KBM-7 (cell line): ENCODE measurements at places on chromosomes 3 and 15.

GRCh38 chr3:50138266-50139200 is 16.6 kb upstream of the SEMA3F start:
- peak; percentile 78 for DNase-seq

DNA sequence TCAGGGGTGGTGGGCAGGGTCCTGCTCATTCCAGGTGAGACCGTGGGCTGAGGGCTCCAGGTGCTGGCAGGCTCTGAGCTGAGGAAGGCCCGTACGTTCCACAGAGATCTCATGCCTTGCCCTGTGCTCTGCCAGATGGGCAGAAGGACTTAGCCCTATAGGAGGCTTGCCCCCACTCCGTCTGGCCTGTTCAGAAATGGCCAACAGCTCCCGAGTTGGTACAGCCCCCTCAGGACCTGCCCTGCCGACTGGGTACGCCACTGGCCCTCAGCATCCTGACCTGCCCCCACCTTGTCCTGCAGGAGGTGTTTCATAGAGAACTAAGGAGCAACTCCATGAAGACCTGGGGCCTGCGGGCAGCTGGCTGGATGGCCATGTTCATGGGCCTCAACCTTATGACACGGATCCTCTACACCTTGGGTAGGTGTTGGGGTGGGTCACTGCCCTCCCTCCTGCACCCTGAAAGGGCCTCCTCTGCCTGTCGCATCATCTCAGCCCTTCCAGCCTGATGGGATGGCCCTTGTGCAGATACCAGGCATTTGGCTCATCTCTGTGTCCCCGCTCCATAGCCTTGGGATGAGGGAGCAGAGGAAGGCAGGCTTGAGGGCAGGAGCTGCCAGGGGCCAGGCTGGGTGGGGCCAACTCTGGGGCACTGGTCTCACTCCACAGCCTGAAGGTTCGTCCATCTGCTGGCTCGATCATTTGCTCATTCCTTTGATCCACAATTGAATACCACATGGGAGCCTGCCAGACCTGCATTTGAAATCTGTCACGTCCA is 14.2 kb downstream of the TMEM43 start:
- no peak for DNase-seq

DNA sequence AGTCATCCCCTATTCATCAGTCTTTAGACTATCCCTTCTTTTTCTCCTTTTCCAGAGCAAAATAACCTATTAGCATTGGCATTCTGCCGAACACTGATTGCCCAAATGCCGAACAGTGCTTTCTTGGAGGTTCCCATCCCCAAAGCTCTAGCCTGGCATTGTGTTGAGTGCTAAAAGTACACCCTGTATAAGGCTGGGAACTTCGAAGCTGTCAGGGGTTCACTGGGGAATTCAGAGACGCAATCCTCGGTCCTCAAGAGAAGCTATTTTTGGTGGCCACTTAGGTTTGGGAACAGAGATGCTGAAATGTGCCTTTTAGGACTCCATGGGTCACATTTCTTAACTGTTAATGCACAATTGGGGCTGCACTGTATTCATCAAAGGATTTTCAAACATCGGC is 8.4 kb downstream of the FRMD5 start:
- no peak for DNase-seq

DNA sequence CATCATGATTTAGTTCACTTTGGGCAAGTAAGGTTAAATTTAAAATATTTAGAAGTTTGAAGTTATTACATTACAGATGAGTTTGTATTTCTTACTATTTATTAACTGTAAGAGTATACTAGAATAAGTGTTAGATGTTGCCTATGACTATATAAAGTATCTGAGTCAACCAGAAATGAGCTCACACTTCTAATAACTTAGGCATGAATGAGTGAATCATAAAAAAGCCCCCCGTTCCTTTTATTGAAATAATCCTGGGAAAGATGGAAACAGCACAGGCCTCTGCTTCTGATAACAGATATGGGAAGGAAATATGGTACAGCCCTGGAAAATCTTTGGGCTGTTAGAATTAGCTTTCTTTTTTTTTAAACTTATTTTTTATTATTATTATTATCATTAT is 66.6 kb upstream of the TGFBR2 start:
- DNase-seq = no peak

DNA sequence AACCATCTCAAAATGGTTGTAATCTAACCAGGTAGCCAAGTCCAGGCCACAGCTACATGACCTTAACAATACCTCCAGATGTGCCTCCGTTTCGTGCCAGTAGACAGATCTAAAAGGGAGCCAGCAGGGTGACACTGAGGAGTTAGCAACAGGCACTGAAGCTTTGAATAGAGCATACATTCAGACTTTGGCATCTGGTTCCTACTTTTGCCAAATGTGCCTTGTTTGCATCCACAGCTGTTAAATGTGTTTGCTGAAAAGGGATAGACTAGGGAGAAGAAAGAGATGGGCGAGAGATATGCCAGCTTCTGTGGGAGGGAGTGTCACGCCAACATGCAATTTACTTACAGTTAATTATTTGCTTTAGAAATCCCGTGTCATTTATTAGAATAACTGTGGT is 1433.9 kb upstream of the CADM2 start:
- DNase-seq = no peak

GRCh38 chr3:71305231-71306206 is 278.0 kb downstream of the FOXP1 start:
- no peak for DNase-seq

DNA sequence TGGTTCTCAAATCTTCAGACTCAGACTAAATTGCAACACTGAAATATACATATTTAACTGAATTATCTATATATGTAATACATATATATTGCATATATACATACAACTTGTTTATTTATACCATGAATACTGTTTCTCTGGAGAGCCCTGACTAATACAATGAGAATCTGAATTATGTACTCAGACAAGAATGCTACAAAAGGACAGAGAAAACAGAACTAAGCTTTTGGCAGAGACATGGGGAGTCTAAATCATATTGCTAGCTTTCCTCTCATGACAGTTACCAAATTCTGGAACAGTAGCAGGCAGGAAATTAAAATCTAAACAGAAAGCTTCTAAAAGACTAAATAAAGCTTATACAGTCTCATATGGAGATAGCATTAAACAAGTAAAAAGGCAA is 142.4 kb upstream of the KCNMB2 start:
- no peak for DNase-seq

GRCh38 chr3:64494526-64494925 is 193.3 kb downstream of the ADAMTS9 start:
- DNase-seq = no peak

DNA sequence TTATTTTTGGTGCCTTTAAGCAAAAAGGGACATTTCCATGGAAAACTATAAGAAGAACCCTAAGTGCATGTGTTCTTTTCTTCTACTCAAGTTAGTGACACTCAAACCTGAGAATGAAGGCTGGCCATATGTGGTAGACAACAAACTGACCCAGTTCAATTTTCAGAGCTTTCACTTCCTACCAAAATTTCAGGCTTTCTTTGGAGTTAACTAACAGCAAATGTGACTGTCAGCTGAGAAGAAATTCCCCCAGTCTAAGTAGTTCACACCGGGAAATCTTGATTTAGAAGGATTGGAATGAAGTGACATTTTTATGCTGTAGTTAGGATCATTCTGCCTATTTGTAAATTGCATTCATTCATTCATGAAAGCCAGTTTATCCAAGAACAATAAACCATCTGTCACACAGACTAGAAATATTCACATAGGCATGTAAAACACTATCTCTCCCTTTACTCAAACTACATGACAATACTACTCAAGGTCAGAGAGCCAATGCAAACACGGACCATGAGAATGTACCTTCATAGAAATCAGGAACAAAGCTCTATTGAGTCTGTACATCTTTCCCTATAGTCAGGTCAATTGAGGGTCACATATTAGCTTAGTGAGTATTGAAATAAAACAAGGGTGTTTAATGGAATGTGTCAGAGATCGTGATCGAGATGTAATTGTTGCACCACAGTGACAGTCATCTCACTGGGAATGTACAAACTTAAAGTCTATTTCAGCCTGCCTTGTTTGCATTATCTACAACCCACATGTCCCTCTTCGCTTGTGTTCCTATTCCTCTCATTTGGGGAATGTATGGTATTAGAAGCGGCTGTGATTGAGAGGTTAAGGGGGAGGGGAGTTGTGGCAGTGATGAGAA is 113.8 kb upstream of the TGFBR2 start:
- DNase-seq = no peak

- no peak for DNase-seq
Observed at GRCh38 chr3:69354948-69355347, 30.9 kb downstream of the FRMD4B start.

GRCh38 chr3:146308682-146309081 is 57.8 kb upstream of the PLSCR4 start:
- DNase-seq = no peak

- DNase-seq = no peak
Observed at GRCh38 chr3:4358273-4358672, 55.1 kb downstream of the SETMAR start.

DNA sequence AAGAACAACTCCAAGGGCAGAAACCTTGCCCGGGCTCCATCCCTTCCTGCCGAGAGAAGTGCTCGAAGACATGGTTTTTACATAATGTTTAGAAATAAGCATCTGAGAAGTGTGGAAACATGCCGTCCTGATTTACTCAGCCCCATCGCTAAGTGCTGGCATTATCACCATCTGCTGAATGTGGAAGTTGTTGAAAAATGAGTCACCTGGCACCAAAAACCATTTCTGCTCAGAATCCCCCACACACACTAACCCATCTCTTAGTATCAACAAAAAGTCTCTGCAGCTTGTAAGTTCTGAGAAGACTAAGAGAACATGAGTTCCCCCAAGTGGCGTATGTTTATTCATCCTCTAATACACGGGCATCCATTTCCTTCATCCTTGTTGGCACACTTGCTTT is 51.0 kb upstream of the ARL8B start:
- DNase-seq = peak; percentile 44

DNA sequence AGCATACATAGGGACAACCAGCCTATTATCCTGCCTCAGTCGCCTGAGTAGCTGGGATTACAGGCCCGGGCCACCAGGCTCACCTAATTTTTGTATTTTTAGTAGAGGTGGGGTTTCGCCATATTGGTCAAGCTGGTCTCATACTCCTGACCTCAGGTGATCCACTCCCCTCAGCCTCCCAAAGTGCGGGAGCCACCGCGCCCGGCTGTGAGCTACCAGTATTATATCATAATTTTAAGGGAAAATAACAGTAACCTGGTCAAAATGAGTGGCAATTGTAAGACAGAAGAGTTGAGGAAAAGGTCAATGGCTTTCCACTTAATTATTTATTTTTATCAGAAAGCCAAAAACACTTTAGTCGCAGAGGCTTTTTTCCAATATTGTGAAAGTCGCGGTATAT is 652.6 kb upstream of the BCHE start:
- no peak for DNase-seq

GRCh38 chr3:65971293-65972252 is 67.1 kb downstream of the MAGI1 start:
- DNase-seq = no peak

- no peak for DNase-seq
Observed at GRCh38 chr3:161540594-161540993, 44.0 kb downstream of the OTOL1 start.

DNA sequence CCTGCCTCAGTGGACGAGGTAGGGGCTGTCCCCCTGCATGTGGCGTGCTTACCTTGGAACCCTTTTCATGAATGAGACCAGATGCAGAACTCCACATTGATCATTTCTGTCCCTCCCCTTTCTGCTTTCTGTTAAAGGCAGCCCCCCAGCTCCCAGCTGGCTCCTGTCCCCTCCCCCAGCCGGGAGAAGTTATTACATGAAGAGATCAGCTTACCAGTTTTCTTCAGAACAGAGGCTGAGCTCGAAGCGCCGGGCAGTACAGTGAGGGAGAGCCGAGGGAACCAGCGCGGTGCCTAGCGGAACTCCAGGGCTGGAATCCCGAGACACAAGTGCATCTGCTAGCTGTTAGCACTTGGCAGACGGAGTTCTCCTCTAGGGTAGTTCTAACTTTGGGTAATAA is 263.3 kb upstream of the NR2E3 start:
- DNase-seq = no peak

- DNase-seq = no peak
Observed at GRCh38 chr15:60634815-60635214, 155.9 kb upstream of the ICE2 start.

GRCh38 chr15:93345981-93346380 is 257.0 kb upstream of the RGMA start:
- no peak for DNase-seq

DNA sequence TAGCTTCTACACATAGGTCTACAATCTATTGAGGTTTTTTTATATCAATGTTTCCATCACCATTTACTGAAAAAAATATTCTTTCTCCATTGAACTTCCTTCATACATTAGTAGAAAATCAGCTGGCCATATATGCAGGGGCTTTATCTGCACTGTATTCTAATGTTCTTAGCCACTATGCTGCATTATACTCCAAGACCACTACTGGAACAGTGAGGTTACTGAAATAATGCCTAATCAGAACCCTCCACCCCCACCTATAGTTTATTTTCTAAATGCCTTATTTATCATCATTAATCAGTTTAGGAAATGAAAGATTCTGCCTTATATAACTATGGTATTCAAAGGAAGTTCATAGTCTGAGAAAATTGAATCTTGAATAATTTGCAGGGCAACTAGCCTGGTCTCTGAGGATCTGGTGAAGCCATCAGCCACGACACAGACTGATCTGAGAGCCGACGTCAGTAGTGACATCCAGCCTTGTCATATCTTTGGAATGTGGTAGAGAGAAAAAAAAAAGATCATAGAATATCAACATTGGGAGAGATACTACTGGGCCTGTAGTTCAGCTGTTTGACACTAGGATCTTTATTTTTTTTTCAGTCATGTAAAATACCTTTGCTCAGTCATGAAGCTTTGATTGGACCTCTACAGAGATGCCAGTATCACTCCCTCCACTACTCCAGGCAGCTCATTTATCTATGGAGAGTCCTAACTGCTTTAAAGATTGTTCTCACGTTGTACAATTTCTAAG is 66.6 kb downstream of the P3H2 start:
- DNase-seq = no peak

DNA sequence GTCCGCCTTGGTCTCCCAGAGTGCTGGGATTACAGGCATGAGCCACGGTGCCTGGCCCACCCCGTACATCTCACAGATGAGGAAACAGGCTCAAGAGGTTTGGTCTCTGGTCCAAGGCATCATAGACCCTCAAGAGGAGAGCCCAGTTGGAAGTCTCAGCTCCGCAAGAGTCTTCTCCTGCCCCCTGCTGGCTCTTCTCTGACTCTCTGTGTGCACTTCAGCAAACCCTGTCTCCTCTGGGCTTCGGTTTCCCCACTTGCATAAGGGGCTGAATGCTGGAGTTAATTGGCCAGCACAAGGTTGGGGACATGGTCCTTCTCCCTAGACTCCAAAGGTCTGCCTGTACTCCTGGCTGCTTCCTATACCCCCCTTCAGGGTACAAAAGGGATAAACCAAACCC is 3.9 kb downstream of the MST1R start:
- peak; percentile 62 for DNase-seq

DNA sequence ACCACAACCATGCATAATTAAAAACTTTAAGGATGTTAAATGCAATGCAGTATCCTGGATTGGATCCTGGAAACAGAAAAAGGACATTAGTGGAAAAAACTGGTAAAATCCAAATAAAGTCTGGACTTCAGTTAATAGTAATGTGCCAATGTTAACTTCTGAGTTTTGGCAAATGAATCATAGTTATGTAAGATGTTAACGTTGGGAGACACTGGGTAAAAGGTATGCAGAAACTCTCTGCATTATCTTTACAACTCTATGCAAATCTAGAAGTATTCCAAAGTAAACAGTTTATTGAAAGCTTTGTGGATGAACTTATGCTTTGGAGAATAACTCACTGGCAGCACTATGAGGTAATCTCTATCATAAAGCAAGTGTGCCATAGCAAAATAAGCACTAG is 357.4 kb downstream of the RORA start:
- DNase-seq = no peak

GRCh38 chr15:76138436-76138835 is 78.7 kb downstream of the TMEM266 start:
- no peak for DNase-seq
